Memory B cell (primary cell): ENCODE measurements at places on chromosomes 11 and 22.

GRCh38 chr11:69208190-69209037, 52.7 kb downstream of the SMIM38 start:
- no peak for DNase-seq

GRCh38 chr22:24141586-24141985, 39.7 kb upstream of the SUSD2 start:
- no peak for DNase-seq

DNA sequence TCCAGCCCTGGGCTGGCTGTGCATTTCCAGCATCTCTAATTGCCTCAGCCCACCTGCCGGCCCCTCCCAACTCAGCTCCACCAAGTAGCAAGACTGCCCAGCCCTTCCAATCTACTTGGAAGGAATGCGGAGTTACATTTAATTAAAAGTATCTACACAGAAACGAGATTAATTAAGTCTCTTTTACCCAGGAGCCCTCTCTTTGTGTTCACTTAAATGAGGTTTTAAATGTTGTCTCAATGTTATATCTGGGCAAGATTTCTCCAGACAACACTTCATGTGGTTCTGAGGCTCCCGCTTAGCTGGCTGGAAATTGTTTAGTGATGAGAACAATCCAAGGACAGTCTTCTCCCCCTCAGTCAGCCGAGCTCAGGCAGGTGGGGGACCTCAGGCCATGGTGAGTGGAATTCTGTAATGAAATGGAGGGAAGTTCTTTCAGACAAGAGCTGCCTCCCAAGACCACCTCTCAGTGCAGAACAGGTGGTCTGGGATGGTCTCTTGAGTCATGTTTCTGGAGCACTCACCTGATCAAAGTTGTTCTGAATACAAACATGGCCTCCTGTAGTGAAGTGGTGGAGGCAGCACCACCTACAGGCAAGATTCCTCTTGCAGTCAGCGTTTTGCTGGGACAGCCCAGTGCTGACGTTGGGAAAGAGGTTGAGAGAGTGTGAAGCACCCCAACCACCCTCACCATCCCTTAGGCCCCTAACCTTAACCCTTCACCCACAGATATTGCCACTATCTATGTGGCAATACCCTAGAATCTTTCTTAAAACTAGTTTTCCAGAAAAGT, 371.6 kb downstream of the CADM1 start:
- no peak for DNase-seq

- no peak for DNase-seq
These were observed 8.7 kb upstream of the HIPK3 start for GRCh38 chr11:33248416-33248971.

GRCh38 chr11:102729849-102730815, 5.4 kb upstream of the MMP8 start:
- no peak for DNase-seq

GRCh38 chr22:30628491-30628890, 7.1 kb upstream of the SLC35E4 start:
- no peak for DNase-seq

- no peak for DNase-seq
These were observed 363.0 kb downstream of the DDX10 start for GRCh38 chr11:109027851-109028250.

DNA sequence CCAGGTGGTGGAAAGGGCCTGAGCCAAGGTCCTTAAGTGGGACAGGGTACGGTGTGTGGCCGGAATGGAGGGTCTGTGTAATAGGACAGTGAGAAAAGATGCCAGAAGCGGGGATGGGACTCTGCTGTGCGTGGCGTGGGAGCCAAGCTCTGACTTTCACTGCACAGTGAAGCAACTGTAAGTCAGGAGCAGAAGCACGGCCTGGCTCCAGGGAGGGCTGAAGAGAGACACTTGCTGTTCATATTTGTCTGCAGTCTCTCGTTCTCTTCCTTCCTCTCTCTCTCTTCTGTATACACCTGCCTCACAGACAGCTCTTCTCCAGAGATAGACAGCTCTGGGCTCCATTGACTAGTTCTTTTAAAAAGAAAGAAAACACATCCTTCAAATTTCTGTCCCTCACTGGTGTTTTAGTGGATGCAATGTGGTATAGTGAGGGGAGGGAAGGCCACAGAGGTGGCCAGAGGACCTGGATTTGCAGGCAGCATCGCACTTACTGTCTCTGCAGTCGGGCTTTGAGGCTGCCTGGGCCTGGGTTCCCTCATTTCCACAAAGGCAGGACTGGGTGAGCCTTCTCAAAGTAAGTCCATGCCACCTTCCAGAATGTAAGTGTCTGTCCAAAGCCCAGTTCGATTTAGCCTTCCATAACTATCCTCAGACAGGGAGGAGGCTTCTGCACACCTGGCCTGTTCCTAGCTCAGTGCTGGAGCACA, 2.1 kb downstream of the IL17RA start:
- no peak for DNase-seq

- no peak for DNase-seq
These were observed 2241.0 kb upstream of the RAG2 start for GRCh38 chr11:38839071-38839470.

- no peak for DNase-seq
These were observed 111.6 kb downstream of the BLID start for GRCh38 chr11:122004446-122004845.

GRCh38 chr22:36002718-36003260, 25.8 kb downstream of the RBFOX2 start:
- no peak for DNase-seq

GRCh38 chr11:64056861-64057260, 21.1 kb downstream of the FLRT1 start:
- DNase-seq = no peak

DNA sequence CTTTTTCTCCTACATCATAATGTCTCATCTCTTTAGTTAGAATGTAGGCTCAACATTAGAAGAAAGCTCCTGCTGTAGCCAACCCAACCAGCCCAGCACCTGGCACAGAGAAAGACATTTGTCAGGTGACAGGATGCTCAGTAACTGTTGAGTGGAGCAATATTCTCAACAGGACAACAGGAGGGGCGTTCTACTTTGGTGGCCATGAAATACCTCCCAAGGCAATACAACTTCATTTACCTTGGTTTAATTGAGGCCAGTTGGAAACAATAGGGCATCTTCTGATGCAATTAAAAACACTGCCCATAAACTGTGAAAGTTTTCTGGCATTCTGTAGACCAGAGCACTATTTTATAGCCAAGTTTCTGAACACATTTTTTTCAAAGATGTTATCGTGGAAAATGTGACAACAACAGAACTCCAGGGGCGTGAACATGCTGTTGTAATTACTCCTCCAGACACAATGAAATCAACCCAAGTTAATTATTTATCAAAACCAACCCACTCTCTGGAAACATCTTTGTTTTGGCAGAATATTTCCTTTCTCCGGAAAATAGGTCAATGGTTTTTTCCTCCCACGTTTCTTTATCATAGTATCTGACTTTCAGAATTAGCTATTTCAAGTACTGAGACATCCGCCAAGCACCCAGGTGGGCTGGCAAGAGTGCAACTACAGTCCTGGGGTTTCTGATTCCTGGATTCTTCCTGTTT, 538.1 kb downstream of the SOX6 start:
- DNase-seq = no peak

- no peak for DNase-seq
These were observed 9.2 kb downstream of the CCDC34 start for GRCh38 chr11:27353593-27354358.

GRCh38 chr22:19742160-19743066, 18.2 kb upstream of the TBX1 start:
- DNase-seq = no peak

GRCh38 chr11:11039208-11039965, 181.5 kb upstream of the ZBED5 start:
- DNase-seq = no peak

DNA sequence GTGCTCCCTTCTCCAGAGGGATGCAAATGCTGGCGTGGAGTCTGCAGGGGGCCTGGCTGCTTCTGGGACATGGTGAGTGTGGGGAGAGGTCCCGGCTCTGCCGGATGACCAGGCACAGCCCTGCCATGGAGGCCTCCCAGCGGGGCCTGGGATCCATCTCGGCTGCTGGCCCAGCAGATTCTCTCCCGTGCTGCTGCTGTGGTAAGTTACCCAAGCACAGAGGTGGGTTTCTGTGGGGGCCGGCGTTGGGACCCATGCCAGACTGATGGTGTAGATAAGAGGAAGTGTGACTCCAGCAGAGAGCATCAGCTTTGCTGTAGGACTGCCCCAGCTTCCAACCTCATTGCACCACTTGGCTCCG, 147.5 kb upstream of the B3GAT1 start:
- peak; percentile 7 for DNase-seq

DNA sequence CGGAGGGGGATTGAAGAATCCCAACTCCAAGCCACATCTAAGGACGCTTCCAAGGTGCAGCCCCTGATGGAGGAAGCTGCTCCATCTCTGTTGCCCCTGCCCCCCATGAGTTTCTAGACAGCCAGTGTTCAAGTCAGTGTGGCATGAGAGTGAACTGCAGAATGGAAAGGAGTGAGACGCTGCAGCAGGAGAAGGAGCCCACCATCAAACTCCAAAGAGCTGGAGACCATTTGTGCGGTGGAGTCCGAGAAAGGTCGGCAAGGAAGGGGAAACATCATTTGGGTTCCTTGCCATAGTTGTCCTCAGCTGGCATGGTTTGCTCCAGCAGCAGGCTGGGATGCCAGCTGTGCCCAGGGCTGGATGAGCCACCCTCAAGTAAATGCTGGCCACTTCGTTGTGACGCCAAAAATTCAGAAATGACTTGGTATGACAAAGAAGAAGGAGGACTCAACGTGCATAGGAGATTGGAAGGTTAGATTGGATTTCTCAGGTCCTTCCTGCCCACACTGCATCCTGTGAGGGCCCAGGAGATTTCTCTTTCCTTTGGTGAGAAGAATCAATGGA, 16.4 kb downstream of the APOL2 start:
- no peak for DNase-seq

GRCh38 chr22:42901790-42902508, 44.9 kb upstream of the ARFGAP3 start:
- no peak for DNase-seq

DNA sequence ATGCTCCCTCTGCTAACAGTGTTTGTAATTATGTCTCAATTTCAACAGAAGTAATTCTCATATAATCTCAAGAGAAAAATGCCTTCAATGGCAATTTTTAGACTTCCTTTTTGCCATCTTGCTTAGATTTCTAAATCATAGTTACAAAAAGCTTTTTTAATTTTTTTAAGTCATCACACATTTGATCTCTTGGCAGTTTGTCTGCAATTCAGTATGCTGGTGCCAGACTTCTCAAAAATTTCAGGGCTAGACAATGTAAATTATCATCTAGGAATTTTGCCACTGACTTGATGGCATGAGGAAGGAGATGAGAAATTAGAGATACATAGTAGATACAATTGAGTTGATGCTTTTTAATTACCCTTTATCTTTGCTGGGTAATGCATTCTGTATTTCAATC, 1176.7 kb upstream of the CNTN5 start:
- DNase-seq = no peak

DNA sequence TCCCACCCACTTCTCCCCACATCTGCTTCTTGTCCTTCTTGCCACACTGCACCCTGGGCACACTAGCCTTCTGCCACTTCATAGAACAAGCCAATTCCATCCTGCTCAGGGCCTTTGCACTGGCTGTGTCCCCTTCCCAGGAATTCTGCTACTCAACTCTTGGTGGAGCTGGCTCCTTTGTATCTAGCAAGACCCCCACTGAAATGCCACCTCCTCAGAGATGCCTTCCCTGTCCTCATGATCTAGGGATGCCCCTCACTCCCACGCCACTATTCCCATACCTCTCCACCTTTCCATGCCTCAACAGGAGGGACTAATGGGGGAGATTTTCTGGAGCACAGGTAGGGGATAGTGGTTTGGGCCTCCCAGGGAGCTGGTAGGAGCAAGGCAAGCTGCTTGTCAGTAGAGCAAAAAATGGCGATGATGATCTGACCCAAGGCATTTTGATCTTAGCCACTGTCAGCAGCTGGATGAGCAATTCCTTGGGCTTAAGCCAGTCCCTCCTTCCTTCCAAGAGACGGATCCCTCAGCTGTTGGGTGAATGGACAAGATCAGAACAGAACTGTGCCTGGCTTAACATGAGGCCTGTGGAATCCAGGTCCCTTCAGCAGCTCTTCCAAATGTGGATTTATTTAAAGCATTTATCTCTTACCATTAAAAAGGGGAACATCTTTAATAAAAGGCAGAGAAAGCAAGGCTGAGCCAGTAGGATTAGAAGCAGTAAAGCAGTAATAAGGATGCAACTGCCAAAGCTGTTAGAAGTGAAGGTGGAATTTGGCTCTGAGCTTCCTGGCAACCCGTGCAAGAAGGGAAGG, 4.0 kb upstream of the PRDM11 start:
- no peak for DNase-seq

DNA sequence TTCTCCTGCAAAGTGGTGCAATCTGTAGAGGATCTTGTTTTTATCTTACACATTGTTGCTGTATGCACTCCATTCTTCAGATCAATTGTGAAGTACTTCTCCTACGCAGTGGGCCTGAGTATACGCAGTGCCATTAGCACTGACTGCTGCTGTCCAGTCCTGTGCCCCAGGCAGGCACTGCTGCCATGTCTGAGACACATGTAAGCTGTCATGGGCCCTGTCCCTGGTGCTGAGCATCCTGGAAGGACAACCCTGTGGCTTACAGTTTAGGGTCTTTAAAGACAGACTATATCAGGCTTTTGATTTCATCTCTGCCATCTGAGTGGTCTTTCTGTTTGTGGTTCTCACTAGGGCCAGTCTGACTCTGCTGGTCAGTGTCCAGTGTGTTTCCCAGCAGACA, 44.8 kb upstream of the PTPN5 start:
- DNase-seq = no peak

- DNase-seq = no peak
These were observed 105.5 kb downstream of the KCNC1 start for GRCh38 chr11:17840101-17840548.

DNA sequence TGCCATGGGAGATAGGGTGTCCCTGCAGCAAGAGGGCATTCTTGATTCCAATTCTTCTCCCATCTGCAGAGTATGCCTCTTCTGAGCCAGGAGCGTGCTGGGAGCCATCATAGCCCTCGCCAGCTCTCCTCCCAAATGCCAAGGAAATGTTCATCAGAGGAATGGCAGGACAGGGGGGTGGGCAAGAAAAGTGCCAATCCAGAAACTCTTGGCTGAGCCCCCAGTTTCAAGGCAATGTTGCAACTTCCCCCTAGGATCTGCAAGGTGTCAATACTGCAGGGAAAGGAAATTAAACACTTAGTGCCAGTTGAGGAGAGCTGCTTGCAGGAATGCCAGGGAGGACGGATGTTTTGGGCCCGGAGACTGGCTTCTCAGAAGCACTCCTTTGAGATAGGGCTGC, 94.8 kb upstream of the PRDM11 start:
- DNase-seq = no peak

DNA sequence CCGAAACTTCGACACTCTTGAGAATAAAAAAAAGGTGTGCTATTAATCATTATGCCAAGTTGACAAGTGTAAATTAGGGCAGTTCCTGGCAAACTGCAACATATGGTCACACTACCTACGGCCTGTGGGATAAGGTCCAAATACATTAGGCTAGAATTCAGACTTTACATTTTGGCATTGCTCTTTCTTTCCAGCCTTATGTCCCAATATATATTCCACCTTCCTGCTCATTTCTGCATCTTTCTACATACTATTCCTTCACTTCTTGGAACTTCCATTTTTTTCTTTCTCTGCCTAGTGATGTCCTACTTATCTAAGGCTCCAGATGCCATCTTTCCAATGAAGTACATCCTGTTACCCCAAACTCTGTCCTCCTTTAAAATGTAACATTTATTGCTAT, 577.2 kb downstream of the LRRC4C start:
- no peak for DNase-seq
